ENCODE measurements at places on chromosomes 7 and 10.

GRCh38 chr7:98423043-98423442, 22.2 kb upstream of the BAIAP2L1 start:
- no peak for DNase-seq

DNA sequence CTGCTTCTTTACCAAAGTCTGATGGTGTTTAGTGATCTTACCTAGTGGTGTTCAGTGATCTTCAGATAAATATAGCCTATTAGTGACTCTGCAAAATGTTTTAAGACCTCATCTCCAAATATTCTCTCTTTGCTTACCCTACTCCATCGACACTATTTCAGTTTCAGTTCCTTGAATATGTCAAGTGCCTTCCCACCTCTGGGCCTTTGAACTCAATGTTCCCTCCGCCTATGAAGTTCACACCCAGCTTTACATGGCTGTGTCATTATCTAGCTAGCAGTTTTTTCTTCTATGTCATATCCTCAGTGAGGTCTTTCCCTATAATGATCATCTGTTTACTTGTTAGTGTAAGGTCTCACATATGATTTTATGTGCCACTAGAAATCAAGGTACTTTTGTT, 322.6 kb downstream of the DGKB start:
- no peak for DNase-seq

DNA sequence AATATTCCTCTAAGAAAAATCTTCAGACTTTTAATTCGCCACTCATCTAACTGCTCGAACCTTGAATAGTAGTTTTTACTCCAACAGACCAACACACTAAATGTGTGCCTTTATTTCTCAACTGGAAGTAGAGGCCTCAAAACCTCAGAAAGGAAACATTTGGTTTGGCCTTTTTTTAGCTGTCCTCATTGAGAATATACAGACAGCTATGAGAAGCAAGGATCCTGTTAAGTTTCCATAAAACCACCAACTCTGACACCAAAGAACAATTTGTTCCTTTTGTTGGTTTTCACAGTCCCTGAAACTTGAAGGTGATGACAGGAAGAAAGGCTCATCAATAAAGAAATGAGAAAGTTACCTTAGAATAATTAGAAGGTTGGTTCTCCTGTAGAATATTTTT, 199.2 kb upstream of the MEOX2 start:
- DNase-seq, result no peak

DNA sequence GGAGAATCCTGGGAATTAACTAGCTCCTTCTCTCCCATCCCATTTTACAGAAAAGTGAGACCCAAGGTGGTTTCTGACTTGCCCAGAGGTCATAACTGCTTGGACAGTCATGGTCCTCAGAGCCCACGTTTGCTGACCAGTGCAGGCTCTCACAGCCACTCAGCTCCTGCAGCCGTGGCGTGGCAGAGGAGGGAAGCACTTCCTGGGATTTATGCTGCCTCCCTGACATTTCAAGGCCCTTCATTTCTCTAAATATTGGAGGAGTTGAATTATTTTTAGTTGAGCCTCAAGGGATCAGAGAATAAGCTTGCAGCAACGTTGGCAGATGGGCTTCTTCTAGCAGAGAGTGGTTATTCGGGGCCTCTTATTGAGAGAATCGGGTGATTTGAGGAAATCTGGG, 77.1 kb downstream of the LHPP start:
- no peak for DNase-seq

GRCh38 chr7:40621592-40621998, 486.8 kb downstream of the SUGCT start:
- no peak for DNase-seq

DNA sequence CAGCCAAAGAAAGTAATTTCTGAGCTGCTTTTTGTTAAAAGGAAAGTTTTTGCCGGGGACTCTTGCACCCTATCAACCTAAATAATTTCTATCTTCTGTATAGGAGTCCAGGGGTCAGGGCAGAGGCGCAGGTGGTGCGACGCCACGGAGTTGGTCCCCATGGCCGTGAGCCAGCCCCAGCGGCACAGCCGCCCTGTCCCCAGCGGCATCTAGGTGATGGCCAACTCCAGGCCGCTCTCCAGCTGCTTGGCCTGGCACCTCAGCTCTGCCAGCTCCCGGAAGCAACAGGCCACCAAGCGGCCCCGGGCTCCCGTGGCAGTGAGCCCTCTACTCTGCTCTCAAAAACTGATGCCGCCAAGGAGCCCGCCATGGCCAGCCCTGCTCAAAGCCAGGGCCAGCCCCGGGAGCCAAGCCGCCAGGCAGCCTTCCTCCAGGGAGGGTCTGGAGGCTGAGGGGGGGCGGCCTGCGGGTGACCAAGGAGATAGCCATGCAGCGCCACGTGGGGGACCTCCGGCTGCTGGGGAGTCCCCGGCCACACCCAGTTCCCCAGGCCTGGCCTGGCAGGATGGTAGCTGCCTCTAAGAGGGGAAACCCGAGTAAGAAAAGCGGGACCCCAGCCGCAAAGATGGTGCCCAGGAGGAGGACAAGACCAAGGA, 22.8 kb upstream of the LANCL2 start:
- no peak for DNase-seq

DNA sequence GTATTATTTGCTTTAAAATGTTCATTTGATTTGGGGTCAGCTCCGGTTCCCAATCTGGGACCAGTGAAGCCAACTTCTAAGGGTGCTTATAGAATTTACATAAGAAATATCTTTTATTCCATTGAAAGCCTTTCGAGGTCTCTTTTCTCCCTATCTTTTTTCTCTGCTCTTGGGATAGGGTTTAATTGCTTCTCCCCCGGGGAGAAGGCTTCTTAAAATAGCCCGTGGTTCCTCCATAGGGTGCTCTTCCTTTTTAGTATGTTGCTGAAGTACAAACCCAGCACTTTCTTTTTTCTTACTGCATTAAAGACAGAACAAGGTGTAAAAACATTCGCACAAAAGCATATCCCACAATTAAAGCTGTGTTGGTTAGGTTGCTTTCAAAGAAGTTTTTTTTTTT, 107.5 kb downstream of the POU6F2 start:
- no peak for DNase-seq

DNA sequence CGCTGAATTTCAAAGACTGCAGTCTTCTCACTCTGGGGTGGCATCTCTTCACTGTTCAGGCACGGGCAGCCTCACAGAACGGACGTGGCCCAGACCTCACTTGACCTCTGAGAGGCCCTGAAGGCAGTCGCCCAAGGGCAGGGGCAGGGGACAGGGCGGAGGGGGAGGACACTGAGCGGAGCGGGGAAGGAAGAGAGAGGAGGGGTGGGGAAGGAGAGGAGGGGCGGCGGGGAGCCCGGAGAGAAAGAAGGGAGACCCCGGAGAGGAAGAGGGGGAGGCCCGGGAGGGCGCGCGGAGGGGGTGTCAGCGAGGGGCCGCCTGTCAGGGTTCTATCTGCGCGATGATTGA, 58.7 kb upstream of the COMTD1 start:
- no peak for DNase-seq

DNA sequence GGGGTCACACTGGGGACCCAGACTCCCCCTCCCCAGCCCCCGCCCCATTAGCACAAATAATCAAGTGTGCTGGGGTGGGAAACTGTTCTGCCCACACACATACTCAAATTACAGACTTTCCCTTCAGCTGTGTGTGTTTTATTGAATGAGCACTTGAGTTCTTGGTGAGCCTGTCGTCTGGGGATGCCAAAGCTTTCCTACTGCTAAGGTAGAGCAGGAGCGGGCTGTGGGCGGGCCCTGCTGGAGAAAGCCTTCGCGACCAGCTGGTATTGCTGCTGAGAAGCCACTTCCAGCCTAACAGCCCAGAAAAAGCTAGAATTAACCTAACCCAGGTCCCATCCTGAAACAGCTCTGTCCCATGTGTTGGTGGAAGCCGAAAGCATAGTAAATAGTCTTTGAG, 87.0 kb upstream of the KMT2E start:
- DNase-seq, result no peak

DNA sequence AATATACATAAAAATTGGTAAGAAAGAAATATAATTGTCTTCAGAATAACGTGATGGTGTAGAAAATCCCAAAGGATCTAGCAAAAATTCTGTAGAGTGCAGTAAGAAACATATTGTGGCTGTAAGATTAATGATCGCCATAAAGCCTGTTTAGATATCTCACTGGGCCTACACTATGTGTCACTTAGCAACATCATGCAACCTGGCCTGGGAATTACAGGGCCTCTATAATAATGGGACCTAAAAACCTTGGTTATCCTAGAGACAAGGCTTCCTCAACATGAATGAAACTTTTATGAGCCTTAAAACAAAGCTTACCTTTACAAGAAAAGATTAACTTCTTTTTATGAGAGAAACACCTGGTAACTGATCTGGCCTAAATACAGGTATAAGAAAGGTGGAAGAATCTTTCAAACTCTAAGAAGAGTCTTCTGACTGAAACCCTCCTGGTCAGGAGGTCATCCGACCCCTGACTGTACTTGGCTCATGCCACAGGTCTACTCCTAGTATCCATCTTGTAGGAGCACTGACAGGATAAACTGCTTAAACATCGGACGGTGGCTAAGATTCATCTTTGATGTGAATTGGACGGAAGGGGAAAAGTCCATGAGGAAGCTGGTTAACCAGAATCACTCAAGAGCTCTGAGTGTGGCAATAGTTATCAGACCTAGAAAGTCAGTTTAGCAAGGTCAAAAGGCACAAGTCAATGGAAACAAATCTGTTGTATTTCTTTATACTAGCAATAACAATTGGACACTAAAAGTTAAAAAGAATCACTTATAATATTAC, 1155.1 kb upstream of the SORCS1 start:
- no peak for DNase-seq

DNA sequence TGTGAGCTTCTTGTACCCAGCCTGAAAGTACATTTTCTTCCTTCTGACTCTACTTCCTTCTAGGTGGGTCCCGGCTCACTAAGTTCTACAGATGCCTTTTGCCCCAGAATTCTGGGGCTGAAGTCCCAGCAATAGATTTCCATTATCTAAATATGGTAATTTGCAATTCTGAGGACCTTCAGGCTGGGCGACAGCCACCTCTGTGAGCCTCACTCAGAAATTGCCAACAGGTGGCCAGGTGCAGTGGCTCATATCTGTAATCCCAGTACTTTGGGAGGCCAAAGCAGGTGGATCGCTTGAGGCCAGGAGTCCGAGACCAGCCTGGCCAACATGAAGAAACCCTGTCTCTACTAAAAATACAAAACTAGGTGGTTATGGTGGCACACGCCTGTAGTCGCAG, 23.7 kb downstream of the CREM start:
- DNase-seq, result no peak

DNA sequence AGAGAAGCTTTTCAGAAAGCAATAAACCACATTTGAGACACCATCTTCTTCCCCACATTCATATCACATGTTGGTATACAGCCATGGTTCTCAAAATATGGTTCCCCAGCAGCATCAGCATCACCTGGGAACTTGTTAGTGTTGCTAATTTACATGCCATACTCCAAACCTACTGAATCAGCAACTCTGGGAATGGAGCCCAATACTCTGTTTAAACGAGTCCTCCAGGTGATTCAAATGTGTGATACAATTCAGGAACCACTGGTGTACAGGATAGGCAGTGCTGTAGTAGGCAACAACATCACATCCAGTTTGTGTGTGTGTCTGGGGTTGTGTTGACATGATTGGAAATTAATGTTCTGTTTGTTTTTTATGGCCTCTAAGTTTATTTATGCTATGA, 47.7 kb downstream of the ZNF277 start:
- no peak for DNase-seq

Data from astrocyte of the cerebellum (primary cell).